GM04503 (cell line): ENCODE measurements at places on chromosomes 4 and X.

- DNase-seq, result no peak
These were observed 60.7 kb downstream of the BLTP1 start for GRCh38 chr4:122212880-122213279.

DNA sequence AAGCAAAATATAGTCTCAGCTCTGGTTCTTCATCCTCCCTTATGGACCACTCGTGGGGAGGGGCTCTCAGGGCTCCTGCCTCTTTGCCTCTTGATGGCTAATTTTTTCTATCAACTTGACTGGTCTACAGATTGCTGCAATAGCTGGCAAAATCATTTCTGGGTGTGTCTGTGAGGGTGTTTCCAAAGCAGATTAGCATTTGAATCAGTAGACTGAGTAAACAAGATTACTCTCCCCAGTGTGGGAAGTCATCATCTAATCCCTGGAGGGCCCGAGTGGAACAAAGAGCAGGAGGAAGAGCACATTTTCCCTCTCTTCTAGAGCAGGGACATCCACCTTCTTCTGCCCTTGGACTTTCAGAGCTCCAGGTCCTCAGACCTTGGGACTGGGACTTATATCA, 153.5 kb downstream of the STK32B start:
- DNase-seq, result no peak

DNA sequence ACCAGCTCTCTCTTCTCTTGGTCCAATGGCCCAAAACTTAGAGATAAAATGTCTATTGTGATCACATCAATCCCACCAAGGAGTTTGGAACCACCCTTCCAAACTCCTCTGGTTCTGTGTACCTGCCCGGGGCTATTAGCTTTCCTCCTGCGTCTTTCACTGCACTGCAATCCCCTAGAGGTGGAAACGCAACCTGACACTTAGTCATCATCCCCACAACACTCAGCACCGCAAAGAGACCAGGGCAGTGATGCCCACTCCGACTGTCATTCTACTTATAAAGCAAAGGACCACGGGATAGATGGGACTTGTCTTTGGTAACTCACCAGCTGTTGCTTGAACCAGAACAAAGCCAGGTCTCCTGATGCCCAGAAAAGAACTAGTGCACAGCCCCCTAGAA, 22.0 kb downstream of the AFAP1 start:
- no peak for DNase-seq

DNA sequence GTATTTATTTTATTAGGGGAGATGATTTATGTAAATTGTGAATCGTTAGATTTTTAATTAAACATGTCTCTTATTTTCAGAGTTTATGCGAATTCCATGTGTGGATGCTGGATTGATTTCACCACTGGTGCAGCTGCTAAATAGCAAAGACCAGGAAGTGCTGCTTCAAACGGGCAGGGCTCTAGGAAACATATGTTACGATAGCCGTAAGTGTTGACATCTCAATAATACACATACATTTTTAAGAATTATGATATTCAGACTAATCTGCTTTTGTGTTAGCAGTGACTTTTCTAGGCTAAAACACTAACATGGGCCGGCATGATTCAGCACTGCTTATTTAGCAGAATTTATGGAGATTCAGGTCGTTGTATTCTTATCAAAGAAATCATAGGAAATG, 91.2 kb downstream of the RAP1GDS1 start:
- no peak for DNase-seq

DNA sequence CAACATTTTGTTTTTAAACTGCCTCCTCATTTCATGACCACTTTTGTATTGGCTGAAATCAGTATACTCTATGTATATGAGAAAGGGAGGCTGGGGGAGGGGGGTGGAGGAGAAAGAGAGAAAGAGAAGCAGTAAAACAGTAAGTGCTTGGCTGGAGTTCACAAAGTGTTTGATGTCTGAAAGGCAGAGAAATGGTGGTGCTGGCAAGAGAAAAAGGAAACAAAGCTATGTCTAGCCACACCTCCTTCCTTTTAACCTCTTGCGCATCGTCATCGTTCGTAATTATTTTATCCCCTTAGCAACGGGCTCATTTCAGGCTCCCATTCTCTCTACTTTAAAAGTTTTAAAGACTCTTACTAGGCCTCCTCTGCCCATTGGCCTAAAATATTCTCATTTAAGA, 25.6 kb downstream of the RPA4 start:
- DNase-seq, result no peak

- no peak for DNase-seq
These were observed 157.9 kb downstream of the GBA3 start for GRCh38 chr4:22850630-22851029.

DNA sequence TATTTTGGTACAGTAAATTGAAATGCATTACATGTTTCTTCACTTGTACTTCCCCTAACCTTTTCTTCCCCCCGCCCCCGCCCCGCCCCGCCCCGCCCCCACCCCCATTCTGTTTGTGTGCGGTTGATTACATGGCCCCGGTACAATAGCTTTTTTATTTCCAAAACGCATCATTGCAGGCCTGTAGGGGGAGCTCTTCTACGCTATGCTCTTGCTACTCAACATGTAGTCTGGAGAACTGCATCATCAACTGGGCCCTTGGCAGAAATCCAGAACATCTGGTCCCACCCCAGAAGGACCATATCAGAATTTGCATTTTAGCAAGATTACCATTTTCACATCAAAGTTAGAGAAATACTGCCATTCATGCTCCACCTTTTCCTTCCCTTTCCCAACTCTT, 333.3 kb upstream of the DDX53 start:
- DNase-seq, result no peak

DNA sequence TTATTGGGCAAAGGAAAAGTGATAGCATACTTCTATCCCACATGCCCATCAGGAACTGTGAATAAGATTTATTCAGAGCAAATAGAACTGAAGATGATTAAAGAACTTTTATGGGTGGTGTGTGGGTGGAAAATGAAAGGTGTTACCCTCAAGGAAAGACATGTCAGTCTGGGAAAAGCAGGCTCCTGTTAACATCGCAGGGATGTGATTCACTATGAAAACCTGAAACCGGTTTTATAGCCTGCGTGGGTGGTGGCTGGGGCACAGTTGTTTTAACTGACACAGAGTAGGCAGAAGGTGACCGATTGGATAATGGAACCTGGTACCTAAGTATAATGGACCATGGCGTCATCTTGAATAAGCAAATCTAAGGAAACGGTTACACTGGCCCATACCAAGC, 61.3 kb upstream of the CASK start:
- DNase-seq, result no peak

DNA sequence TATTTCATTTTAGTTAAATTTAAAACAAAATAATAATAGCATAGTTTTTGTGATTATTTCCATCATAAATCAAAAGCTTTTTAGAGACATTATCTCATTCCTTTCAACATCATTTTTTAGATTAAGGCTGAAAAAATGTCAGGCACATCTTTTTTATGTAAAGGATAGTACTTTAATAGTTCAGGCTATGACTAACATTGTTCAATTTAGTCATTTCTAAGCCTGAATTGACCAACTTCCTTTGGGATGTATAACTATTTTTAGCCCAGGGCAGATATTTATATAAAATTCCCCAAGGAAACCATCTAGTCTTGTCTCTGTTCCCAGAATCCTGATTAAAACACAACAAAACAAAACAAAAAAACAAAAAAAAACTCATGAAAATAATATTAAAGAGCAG, 145.6 kb upstream of the PCDH18 start:
- peak; percentile 79 for DNase-seq

DNA sequence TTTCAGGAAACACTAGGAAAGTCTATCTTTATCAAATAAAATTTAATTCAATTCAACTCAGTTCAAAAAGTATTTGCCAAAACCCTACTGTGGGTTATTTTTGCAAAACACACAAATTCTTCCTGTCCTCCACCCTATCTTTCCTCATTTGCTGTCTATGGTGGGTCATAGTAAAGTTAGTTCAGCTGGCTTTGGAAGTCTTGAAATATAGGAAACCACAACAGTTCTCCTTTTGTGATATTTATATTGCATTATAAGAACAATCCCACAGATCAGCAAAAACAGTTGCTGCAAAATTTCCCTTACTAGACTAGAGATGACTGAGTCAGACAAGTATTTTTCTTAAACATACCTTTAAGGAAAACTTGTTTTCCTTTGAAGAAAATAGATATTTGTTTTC, 22.2 kb downstream of the CYBB start:
- no peak for DNase-seq

GRCh38 chrX:13547671-13548070, 21.7 kb upstream of the EGFL6 start:
- no peak for DNase-seq

- DNase-seq, result no peak
These were observed 1005.5 kb upstream of the GRID2 start for GRCh38 chr4:91298156-91298700.

GRCh38 chr4:186831574-186831973, 107.9 kb upstream of the FAT1 start:
- no peak for DNase-seq

- DNase-seq, result no peak
These were observed 15.3 kb upstream of the PDGFRA start for GRCh38 chr4:54213761-54214160.

GRCh38 chrX:70087857-70088630, 25.8 kb downstream of the OTUD6A start:
- DNase-seq, result peak; percentile 27

- DNase-seq, result no peak
These were observed 281.0 kb downstream of the LDB2 start for GRCh38 chr4:16617435-16617834.

- DNase-seq, result no peak
These were observed 110.8 kb upstream of the SHOX start for GRCh38 chrX:519741-520140.

- no peak for DNase-seq
These were observed 29.8 kb upstream of the RELL1 start for GRCh38 chr4:37715889-37716402.

- no peak for DNase-seq
These were observed 11.9 kb upstream of the ZNF157 start for GRCh38 chrX:47358387-47359065.

DNA sequence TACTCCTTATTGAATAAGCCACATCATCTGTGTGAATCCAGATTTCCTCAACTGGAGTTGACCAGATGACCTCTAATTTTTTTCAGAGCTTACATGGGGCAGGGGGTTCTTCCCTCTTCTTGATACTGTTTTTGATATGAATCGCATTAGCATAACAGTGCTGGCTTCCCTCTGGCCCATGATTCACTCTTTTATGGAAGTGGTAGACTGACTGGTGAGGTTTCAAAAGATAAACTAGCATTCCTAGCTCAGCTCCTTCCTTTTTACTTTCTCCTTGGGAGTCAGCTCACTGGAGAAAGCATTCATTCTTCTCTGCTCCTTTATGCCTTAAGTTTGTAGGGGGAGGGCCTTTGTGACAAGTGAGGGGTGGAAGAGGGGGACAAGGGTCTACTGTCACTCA, 161.0 kb upstream of the FGF13 start:
- no peak for DNase-seq

- DNase-seq, result no peak
These were observed 1607.7 kb downstream of the ARAP2 start for GRCh38 chr4:34636623-34637022.

- peak; percentile 37 for DNase-seq
These were observed 982 bp downstream of the PDLIM5 start for GRCh38 chr4:94452476-94453371.

GRCh38 chrX:147376601-147377422, 534.9 kb upstream of the FMR1 start:
- no peak for DNase-seq

GRCh38 chr4:138948918-138949317, 66.7 kb upstream of the NOCT start:
- DNase-seq, result no peak

DNA sequence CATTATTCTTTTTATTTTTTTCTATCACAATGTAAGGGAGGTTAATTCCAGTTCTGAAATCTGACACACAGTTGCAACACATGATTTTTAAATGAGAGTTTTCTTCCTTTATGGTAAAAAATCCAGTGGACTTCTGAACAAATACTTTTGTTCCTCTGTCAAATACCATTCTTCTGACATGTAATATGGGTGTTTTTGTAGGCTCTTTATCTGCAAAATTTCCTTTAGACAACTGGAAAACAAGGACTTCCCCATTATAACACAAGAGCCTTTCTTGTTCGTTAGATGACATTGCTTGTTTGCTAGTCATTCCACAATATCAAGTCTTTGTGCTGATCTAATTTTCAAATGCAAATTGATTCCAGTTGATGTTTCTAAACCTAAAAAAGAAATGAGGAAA, 7.7 kb downstream of the FANCB start:
- no peak for DNase-seq

- no peak for DNase-seq
These were observed 119.3 kb downstream of the PDHA2 start for GRCh38 chr4:95959182-95959581.

DNA sequence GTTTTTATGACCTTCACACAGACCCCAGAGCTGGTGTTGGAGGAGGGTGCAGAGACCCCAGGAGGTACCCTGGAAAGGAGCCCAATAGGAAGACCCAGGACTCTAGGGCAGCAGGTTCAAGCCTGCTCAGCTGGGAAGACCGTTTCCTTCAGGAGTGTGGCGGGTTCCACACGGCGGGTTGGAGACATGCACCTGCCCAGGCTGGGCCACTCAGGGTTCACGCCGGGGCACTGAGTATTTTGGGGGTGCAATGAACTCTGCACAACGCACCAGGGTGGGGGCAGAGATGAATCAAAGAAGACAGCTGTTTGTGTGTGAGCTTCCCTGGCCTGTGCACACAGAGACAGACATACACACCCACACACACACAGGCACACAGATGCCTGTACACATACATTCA, 52.5 kb upstream of the PPP2R3B start:
- no peak for DNase-seq

DNA sequence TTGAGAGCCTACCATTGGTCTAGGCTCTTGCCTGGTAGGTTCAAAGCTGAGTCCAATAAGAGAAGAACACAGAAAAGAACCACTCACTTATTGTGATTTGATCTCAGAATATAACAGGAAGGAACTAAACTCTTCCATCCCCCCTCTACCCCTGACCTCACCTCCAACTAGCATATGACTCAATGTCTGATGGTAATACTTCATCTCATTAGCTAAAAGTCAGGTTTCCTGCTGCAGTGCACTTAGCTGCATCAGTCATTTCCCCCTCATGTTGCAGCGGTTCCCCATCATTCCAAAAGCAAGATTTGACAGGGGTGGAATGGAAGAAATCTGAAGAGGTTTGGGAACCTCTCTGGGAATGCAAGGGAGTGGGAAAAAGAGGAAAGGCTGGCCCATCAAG, 289.5 kb downstream of the SMARCA1 start:
- no peak for DNase-seq

DNA sequence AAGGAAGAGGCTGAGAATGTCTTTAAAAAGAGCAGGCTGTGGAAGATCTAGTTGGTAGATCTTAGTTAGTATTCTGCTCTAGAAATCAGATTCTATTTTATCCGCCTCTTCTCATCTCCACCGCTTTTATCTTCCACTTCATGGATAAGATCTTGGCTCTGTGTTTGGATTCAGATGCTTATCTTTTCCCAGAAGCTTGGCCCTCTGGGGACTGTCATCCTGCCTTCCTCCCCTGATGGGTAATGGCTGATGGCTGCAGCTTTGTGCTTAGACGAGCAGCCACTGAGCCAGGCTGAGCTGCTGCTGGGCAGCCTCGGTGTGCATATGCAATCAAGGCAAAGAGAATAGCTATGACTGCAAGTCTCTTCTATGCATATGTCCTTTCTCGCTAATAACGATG, 23.5 kb downstream of the TRIML1 start:
- no peak for DNase-seq

GRCh38 chr4:2065106-2065930, 6.2 kb downstream of the NAT8L start:
- no peak for DNase-seq
